ENCODE measurements at places on chromosomes 2 and 18.

DNA sequence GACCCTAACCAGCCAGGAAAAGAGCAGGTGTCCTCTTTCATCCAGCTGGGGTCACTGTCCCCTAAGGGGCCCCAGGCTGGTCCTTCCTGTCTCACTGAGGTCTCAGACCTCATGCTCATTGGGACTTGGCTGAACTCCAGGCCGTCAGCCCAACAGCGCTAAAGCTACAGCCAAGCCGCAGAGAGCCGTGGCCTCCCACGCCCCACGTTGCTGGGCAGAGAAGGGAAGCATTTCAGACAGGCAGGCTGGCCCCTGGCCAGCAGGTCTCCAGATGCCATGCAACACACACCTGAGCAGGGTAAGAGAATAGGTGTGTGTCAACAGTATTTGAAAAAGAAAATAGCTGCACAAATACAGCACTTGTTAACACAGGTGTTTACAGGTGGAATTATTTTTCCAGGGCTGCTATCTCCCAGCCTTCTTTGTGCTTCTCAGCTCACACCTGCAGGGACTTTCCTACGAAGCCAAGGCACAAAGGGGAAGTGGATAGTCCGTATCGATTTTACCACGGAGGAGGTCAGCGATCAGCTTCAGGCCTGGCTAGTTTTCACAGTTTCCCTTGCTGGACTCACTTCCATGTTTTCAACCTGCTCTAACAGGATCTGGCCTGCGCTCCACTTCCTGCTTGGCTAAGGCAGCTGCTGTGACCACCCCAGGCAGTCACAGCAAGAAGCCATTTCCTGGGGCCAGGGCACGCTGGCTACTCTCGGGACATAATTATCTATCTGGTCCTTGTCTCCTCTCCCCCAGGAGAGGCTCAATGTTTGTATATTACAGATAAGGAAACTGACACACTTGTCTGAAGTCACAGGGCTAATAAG lies 156.1 kb upstream of the ID2 start:
- peak; percentile 97 for DNase-seq

DNA sequence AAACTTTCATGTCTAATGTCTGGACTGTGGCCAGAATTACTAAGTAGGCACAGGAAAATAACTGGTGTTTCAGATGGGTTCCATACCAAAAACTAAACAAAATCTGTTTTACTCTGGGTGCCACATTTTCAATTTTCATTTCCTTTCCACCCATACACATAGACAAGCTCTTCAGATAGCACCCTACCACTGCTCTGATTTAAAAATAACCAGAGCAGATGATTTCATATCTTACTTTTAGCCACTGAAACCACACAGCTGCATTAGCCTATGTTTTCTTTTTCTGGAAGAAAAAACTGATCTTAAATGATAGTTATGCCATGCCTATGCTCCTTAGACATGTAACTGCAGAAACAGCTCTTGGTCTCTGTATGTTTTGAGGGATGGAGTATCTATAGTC lies 647.6 kb downstream of the CPS1 start:
- no peak for DNase-seq

DNA sequence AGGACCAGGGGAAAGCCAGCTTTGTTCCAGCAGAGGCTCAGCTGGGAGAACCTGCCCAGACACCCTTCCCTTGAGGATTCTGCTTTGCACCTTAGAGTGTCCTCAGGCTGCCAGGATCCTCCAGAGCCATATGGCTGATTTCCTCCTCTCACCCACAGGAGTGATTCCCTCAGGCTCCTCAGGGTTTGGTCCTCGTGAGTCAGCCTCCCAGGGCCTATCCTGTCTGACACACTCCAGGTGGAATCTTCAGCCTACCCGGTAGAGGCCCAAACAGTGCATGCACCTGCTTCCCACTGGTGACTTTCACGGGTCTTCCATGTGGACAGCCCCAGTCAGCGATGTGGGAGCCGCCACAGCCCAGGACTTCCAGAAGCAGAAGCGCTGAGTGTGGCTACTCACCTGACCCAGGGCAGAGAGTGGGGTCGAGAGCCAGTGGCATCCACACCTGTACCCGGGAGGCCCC lies 73.3 kb downstream of the TFCP2L1 start:
- DNase-seq, result no peak

DNA sequence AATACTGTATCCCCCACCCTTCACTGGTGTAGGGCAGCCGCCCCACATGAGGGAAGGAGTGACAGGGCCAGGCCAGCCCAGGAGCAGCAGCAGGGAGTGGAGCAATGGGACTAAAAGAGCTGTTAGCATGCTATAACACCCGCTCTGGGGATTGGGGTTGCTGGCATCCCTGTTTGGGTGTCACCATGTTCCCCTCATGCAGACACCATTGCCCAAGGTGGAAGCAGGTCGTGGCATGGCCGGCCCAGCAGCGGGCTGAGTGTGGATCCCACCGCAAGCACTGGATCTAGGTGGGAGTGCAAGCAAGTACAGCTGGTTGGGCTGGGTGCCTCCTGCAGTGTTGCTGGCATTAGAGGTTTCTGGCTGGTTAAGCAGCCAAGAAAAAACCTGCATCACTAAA lies 3.3 kb upstream of the SULT6B1 start:
- no peak for DNase-seq

DNA sequence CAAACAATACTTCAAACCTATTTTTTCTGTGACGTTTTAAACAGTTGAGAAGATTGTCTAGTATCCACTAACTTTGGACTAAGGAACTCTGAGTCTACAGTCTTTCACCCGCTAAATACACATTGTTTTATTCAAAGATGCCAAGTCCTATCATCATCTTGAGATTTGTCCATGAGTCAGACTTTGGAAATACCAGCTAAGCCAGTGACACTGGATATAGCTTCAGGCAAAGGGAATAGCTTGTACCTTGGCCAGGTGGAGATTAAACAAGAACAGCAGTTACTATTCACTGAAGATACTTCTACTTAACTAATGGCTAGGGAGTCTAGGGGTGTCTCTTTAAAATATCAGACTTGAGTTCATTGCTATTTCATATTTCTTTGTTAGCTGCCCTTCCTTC lies 137.5 kb downstream of the COMMD1 start:
- no peak for DNase-seq

- DNase-seq, result no peak
Observed at GRCh38 chr18:14921547-14921946, 173.6 kb downstream of the ANKRD30B start.

DNA sequence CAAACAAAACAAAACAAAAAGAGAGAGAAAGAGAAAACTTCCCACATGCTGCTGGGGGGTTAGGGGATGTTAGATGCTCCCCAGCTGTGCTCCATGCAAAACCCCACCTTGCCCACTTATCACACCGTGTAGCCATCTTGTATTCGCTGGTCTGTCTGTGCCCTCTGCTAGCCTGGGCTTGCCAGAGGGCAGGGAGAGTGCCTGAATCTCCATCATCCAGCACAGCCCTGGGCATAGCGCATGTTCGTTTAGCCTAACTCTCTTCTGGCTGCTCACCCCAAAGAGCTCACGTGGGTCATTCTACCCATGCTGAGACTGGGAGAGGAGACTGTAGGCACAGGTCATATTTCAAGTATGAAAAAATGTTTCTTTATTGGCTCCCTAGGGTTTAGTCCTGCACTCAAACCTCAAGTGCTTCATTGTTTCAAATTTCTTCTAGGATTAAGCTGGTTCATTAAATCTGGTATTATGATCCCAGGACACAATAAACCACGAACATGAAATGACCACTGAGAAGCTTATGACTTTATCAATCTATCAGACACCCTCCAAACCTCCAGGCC lies 100.5 kb downstream of the KCNF1 start:
- DNase-seq, result no peak

DNA sequence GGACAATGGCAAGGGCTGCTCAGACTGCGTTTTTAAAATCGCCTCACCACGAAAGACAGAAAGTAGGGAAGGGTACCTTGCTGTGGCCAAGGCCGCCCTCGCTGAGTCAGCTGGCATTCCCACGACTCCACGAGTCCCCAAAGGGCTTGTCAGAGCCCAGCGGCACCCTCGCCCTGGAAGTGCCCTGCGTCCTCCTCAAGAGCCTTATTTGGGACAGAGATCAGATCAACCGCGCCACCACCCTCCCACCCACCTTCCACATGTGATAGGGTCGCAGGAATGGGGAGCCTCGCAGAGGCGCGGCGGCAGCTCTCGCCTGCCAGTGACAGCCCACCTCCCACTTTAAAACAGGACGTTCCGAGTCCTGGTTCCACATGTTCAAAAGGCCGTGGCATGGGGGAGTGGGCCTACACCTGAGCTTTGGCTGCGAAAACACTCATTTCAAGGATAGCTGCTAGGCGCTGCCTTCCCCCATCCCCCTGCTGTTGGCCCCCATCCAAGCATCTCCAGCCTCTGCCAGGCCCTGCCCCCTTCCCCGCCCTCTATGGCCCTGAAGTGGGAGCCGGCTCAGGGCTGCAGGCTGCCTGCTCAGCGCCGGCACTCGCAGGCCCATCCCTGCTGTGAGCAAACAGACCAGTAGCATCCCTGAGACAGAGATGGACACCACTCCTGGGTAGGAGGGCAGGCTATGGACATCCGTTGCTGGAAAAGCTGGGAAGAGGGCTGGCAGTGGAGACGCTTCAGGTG lies 38.1 kb upstream of the ARHGEF4 start:
- DNase-seq, result peak; percentile 54

GRCh38 chr2:142290931-142291330 lies 160.1 kb upstream of the LRP1B start:
- DNase-seq, result no peak

DNA sequence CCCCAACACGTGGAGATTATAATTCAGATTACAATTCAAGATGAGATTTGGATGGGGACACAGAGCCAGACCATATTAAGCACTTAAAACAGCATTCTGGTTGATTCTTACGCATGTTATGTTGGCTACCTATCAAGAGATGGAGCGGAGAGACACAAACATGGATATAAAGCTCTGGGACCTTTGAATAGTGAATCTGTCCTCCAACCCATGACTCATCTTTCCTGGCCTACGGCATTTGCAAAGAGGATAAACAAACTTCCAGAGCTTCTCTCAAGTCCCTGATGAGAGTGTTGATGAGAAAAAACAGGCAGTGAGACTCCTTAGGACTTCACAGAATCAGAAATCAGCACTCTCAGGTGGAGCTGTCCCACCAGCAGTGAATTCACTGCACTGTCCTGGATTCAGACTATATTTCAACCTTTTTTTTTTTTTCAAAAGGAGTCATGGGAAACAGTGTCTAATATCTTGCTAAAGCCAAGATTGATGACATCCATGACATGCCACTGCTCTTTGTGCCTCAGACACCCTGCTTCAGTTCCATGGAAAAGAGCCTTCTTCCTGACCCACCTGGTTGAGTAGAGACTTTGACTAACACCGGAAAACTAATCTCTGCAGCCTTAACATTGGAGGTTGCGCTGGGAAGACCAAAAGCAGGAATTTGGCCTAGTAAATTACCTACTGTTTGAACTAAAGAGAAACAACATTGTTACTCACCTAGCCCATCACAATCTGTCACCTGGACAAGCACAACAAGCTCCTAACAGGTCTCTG lies 62.1 kb upstream of the NPAS2 start:
- no peak for DNase-seq

Data from NCI-H2029 treated with DMSO at 0.1 percent for 48 hours (cell line).